ENCODE measurements at places on chromosomes 13 and 19.

DNA sequence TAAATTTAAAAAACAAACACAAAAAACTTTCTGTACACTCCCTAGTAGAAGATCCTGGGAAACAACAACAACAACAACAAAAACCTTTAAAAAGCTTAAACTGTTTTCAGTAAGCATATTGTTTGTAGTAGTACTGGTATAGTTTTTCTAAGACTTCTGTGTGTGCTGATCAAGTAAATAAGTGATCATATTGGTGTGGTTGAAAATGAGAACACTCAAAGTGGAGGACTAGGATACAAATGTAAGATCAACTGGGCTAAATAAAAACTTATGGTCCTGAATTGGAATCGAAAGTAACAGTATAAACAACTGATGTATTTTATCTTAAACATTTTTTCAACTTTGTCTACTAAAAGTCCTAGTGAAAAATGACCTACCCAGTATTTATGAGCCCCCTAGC, 135.5 kb downstream of the FOXO1 start:
- no peak for DNase-seq

- DNase-seq: no peak
Observed at GRCh38 chr13:73987618-73988017, 146.6 kb downstream of the KLF12 start.

DNA sequence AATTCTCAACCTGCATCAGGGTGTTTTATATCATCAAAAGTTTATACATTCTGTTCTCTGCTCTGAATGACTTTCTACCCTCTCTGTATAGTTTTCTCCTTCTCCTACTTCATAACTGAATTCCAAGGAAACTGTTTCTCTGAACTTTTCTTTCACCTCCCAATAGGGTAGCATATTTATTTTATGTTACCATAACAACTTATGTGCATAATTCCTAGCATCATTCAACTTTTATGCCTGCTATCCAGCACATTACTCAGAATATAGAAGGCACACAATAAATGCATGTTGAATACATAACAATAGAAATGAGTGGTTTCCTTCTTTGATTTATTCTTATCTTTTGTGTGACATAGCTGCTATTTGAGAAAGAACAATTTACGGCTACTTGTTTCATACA, 2385.0 kb downstream of the PCDH9 start:
- DNase-seq: no peak

- DNase-seq: no peak
Observed at GRCh38 chr19:34237939-34238338, 16.4 kb upstream of the GARRE1 start.

DNA sequence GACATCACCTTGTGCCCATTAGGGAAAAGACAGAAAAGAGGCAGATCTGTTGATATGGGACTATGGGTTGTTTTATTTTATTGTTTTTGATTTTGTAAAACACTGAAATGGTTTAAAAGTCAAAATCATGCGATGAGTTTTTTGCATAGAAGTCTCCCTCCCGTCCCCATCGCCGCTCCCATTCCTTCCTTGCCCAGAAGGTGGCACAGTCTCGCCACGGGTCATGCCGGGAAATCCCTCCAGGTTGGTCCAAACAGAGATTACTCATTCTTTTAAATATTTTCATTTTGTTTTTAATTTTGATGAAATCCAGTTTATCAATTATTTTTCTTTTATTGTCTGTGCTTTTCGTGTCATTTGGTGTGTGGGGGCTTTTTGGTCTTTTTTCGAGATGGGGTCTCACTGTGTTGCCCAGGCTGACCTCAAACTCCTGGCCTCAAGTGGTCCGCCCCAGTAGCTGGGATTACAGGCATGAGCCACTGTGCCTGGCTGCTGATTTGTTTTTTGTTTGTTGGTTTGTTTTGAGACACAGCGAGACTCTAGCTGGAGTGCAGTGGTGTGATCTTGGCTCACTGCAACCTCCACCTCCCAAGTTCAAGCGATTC, 9.2 kb downstream of the PGPEP1 start:
- DNase-seq: no peak

- no peak for DNase-seq
Observed at GRCh38 chr13:48816700-48817099, 159.0 kb upstream of the FNDC3A start.

GRCh38 chr13:71831716-71832115, 35.3 kb downstream of the DACH1 start:
- DNase-seq: no peak

GRCh38 chr19:46787040-46787330, 1.4 kb downstream of the SLC1A5 start:
- DNase-seq: no peak

GRCh38 chr19:39824143-39825092, 9.5 kb downstream of the DYRK1B start:
- peak; percentile 89 for DNase-seq

GRCh38 chr13:24341439-24341838, 32.1 kb downstream of the C1QTNF9 start:
- DNase-seq: no peak

DNA sequence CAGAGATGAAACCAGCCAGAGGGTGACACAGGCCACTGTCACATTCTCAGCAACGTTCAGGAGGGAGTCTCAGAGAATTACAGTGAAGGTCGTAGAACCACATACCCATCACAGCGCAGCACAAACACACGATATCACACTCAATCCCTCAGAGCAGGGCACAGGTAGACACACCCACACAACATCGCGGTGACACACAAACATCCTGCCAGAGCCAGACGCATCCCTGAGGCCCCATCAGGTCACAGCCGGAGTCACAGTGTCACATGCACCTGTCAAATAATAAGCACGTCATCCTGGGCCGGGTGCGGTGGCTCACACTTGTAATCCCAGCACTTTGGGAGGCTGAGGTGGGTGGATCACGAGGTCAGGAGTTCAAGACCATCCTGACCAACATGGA, 17.5 kb downstream of the ELAVL3 start:
- no peak for DNase-seq
